ENCODE measurements at places on chromosomes 1 and 21.

GRCh38 chr1:64186138-64186897 lies 17.1 kb upstream of the UBE2U start:
- no peak for DNase-seq

DNA sequence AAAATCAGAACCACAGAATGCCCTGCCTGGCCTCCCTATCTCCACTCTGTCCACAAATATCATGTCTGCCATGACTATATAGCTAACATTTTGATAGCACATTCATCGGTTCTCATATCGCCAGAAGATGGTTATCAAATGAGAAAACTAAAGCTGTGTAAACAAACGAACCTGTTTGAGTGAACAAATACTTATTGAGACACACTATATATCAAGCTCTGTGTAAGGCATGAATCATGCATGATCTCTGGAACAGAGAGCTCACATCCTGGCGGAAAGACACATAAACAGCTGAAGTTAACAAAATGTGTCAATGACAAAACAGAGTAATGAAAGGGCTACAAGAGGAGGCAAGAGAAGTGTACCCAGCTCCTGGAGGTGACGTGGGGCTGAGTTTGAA lies 13.1 kb downstream of the KCND3 start:
- no peak for DNase-seq

GRCh38 chr1:71780681-71781080 lies 501.7 kb downstream of the NEGR1 start:
- DNase-seq: no peak

- DNase-seq: no peak
These were observed 20.3 kb upstream of the PHTF1 start for GRCh38 chr1:113779542-113779941.
